ENCODE measurements at places on chromosomes 2 and 18. TPM values are rescaled to one million over a fixed set of nuclear protein-coding genes. Genes with fewer than 3 reads are reported as not detected.

The TRABD2A gene
- 3.1 TPM for total RNA-seq

The GLB1L gene
- 5.5 TPM for total RNA-seq

The SPATA3 gene
- not detected for total RNA-seq

The IHH gene
- 12.3 TPM for total RNA-seq

The MAL gene
- total RNA-seq = not detected

The LBX2 gene
- total RNA-seq = 4.8 TPM

The YES1 gene
- total RNA-seq = 66.6 TPM

The TMEM178A gene
- total RNA-seq = not detected

The SMARCAL1 gene
- 8.5 TPM for total RNA-seq

The NAT8 gene
- total RNA-seq = not detected

The RSAD2 gene
- total RNA-seq = 0.78 TPM

The SMYD5 gene
- 45.9 TPM for total RNA-seq

The CNGA3 gene
- not detected for total RNA-seq

The CAVIN2 gene
- total RNA-seq = 0.84 TPM

- DNase-seq = no peak
These were observed 56.8 kb upstream of the KIDINS220 start for GRCh38 chr2:8893978-8894820.

- DNase-seq = no peak
These were observed 474.6 kb downstream of the SLC4A3 start for GRCh38 chr2:220101980-220102379.

DNA sequence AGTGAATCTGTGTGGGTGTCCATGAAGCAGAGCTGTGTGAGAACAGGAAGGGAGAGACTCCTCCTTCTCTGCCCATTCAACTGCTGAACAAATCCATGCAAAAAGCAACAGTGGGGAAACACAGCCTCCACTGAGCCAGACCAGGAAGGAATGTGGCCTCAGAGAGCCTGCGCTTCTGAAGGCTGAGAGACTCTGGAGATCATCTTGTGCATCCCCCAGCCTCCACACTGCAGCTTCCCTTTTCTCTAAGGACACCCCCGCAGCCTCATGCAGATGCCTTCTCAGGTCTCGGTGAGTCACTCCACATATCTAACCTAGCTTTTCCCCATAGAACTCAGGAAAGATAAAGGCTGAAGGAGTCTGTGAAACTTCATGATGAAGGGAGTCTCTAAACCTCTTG, 402.9 kb downstream of the TNS1 start:
- DNase-seq = no peak

GRCh38 chr2:20704886-20705285, 37.9 kb downstream of the GDF7 start:
- DNase-seq = no peak

DNA sequence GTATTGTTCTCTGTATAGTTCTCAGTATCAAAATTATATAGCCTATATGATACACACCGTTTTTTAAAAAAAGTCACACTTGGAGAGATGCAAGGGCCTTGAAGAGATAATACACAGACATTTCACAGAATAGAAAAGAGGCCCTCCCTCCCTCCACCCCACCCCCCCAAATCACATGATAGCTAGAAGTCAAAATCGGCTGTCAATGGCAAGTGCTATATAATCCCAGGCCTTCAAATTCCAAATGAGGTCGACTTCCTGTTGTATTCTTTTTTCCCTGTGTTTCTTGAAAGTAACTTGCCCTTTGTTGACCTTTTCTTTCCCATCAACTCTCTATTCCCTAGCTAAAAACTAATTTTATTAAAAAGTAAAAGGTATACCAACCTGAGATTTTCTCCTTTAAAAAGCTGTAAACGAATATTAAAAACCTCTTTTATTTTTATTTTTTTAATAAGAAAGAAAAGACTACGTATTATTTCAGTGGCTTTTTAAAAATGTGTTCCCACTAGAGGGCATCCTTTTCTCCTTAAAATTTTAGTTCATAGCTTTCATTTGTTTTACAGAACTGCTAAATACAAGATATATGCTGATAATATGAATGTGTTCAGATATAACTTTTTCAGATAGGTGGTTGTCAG, 46.6 kb downstream of the KCMF1 start:
- peak; percentile 66 for DNase-seq

DNA sequence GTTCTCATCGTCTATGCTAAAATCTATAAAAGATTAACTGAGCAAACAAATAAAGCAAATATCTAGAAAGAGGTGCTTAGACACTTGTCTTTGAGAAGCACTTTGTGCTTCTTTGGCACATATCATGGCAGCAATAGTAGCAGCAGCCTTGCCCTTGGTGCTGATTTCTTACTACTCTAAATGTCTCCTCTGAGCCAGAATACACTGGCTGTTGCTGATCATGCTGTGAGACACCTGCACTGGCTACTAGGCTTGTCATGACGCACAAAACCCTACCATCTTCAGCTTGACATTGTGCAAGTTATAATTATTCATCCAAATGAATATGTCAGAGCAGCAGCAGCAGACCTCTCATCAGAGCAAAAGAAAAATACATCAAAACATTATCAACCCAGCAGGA, 46.7 kb downstream of the FANCL start:
- DNase-seq = no peak

- DNase-seq = no peak
These were observed 363.3 kb downstream of the MBD2 start for GRCh38 chr18:53861185-53861584.

- peak; percentile 78 for DNase-seq
These were observed 550.3 kb upstream of the HS6ST1 start for GRCh38 chr2:128868686-128869551.

- no peak for DNase-seq
These were observed 20.9 kb downstream of the GREB1L start for GRCh38 chr18:21262979-21263378.

DNA sequence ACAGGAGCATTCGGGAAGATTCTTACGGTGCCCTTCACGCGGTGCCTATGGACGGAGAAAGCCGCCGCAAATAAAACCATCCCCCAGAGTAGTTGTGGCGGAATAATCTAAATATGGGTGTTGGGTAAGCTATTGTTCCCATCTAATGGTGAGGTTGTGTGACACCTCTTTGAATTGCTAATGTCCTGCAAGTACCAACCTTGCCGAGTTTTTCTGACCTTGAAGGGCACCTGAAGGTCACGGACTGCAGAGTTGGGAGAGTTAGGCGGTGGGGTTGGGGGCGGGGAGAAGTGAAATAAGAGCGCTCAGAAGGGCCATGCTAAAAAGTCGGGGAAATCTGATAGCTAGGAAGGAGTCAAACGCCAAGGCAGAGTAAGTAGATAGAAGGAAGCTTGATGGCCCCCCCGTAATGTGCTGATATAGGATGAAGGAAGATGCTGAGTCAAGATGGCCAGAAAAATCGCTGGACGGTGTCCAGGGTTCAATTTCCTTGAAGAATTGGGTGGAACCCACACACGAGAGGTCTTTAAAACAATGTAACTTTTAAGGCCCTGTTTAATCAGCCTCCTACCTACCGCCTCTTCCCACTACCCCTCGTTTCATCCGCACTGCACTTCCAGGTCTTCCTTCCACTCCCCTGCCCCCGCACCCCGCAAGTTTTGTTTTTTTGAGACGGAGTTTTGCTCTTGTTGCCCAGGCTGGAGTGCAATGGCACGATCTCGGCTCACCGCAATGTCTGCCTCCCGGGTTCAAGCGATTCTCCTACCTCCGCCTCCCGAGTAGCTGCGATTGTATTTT, 600 bp downstream of the KATNAL2 start:
- DNase-seq = peak; percentile 1

- DNase-seq = no peak
These were observed 6.4 kb upstream of the TNS1 start for GRCh38 chr2:218009231-218009630.

DNA sequence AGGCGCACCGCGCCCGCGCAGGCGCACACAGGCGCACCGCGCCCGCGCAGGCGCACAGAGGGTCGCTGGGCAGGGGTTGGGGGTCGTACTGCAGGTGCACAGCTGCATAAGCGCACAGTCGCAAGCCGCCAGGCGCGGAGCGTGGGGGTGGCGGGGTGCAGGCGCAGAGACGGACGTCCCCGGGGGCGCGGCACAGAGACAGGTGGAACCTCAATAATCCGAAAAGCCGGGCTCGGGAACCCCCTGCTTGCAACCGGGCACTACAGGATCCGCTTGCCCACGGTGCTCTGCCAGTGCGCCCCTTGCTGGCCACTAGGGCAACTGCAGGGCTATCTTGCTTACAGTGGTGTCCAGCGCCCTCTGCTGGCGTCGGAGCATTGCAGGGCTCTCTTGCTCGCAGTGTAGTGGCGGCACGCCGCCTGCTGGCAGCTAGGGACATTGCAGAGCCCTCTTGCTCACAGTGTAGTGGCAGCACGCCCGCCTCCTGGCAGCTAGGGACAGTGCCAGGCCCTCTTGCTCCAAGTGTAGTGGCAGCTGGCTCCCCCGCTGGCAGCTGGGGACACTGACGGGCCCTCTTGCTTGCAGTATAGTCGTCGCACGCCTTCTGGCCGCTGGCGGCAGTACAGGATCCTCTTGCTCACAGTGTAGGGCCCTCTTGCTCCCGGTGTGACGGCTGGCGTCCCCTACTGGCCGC, 34.9 kb downstream of the FAM110C start:
- DNase-seq = peak; percentile 63

DNA sequence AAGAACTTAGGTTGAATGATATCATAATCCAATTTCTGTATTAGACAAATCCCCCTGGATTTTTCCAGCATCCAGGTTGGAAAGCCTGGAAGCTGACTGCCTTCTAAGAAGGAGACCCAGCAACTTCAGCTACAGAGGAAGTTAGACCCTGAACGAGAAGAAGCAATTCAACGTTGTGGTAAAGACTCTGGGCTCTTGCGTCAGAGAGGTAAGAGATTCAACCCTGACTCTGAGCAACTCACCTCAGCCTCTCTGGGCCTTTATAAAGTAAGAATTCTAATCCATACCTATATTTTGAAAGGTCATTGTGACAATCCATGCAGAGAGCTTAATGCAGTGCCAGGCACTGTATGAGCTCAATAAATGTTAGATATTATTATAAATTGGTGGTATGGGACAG, 9.7 kb downstream of the E2F6 start:
- no peak for DNase-seq

DNA sequence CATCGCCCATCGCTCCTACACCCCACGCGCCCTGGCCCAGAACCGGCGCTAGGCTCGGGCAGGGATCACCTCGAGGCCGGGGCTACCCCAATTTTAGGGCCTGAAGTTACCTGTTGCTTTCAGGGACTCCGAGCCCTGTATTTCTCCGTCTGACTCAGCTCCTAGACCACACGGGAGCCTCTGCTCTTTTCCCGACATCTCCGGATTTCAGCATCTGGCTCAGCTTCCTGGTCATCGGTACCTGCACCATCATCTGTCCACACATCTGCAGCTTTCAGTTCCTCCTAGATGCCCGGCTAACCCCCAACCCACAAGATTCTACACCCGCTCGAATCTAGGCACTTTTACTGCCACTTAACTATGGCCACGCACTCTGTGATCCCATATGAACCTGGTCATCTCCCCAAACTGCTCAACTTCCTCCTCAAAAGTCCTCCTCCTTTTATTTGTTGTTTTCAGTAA, 12.1 kb upstream of the HMSD start:
- DNase-seq = no peak

DNA sequence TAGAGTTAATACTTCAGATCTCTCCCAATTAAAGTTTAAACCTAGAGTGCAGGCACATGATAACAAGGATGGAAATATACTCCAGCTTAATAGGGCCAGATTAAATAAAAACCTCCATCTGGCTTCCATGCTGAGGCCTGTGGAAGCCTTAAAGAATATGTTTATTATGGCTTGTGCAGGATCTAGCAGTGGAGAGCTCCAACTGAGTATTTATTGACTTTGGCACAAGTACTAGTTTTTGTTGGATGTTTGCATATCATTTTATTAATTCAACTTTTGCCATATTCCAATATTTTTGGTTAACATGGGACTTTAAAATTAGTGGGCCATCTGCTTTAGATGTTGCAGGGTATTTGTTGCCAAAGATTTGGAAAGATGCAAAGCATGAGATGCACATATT, 860.4 kb upstream of the SOX11 start:
- DNase-seq = no peak

GRCh38 chr2:2834516-2835254, 503.6 kb upstream of the MYT1L start:
- no peak for DNase-seq

DNA sequence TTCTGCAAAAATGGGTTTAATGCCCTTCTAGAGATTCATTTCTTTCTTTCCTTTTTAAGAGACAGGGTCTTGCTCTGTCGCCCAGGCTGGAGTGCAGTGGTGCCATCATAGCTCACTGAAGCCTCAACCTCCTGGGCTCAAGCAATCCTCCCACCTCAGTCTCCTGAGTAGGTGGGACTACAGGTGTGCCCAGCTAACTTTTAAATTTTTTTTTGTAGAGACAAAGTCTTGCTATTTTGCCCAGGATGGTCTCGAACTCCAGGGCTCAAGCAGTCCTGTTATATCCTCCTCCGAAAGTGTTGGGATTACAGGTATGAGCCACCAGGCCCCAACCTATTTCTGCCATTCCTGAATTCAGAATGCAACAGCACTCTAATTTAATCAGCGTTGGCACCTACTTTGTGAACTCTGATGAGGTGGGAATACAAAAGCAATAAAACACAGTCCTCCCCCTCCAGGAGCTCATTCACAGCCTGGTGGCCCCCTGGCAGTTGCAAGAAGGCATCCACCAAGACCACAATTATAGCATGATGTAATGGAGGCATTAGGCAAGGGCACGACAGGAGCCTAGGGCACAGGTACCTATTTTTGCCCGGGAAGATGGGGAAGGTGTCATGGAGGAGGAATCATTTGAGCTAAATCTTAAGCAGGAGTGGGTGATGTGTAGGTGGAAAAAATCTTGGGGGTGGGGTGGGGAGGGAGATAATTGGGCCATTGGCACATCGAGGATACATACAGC, 5.1 kb downstream of the RHOB start:
- DNase-seq = no peak

DNA sequence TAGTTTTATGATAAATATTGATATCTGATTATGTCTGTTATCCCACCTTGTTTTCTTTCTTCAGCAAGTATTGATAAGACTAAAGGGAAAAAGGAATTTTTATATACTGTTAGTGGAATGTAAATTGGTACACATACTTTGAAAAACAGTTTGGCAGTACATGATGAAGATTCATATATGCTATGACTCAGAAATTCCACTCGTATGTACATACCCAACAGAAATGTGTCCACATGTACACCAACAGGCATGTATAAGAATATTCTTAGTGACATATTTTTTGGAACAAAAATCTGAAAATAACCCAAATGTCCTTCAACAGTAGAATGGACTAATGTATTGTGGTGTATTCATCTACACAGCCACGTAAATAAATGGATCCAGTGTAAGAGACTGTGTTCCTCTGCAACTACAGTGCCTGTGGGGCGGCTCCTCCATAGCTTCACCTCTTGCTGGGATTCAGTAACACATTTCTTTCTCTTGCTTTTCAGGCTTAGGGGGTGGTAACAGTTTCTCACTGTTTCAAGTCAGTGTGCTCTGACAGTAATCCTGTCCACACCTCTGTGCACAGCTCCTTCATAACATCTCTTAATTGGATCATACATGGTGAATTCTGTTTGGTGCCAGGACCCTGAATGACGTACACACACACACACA, 35.5 kb upstream of the ALMS1 start:
- DNase-seq = no peak

GRCh38 chr18:3970929-3971328, 484.2 kb downstream of the DLGAP1 start:
- peak; percentile 32 for DNase-seq

Measured in HT-29 (cell line).